ENCODE measurements at places on chromosomes 16 and 17.
A peak's percentile ranks its signal among the peaks of the same experiment; 100 is the strongest.

GRCh38 chr17:74528491-74529199, 2.6 kb downstream of the CD300LB start:
- DNase-seq = peak; percentile 31

- no peak for DNase-seq
Measured at GRCh38 chr17:6483507-6483906, 39.3 kb downstream of the PIMREG start.

- DNase-seq = no peak
Measured at GRCh38 chr17:3867606-3868005, 21.6 kb upstream of the NCBP3 start.

- DNase-seq = no peak
Measured at GRCh38 chr17:78499715-78500540, 77.3 kb downstream of the DNAH17 start.

- DNase-seq = no peak
Measured at GRCh38 chr17:56431736-56432135, 161.8 kb upstream of the NOG start.

GRCh38 chr17:3796110-3796821, 4.7 kb downstream of the ITGAE start:
- peak; percentile 80 for DNase-seq

DNA sequence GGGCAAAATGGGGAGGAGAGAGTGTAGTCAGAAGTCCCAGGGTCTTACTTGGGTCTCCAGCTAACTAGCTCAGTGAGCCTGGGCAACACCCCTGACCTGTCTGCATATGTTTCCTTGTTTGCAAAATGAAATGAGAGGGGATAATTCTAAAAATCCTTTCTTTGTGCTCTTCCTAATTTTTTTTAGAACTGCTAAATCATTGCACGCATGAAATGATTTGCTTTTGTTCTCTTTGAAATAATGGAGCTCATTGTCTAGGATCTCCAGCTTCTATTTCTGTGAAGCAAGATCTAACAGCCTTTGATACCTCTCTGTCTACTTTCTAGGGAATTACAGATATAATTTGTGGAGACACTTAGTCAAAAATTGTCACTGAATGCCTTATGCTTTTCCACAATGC, 181.3 kb downstream of the CDH13 start:
- DNase-seq = no peak

Measured in CD4-positive, alpha-beta T cell treated with Interferon alpha-2 for 1 hour (primary cell).